Upper lobe of left lung (tissue), 6 donors: ENCODE measurements at places on chromosomes 2 and 18. TPM values are rescaled to one million over a fixed set of nuclear protein-coding genes. Genes with fewer than 3 reads are reported as not detected.

Gene SLC19A3
- total RNA-seq: 23.7 TPM

GRCh38 chr2:102436323-102436722 lies 13.4 kb downstream of the IL18RAP start:
- DNase-seq: no peak

- DNase-seq: no peak
These were observed 67.8 kb downstream of the TTC32 start for GRCh38 chr2:19833978-19834377.

GRCh38 chr2:218815649-218816048 lies 16.0 kb downstream of the PRKAG3 start:
- DNase-seq: no peak

DNA sequence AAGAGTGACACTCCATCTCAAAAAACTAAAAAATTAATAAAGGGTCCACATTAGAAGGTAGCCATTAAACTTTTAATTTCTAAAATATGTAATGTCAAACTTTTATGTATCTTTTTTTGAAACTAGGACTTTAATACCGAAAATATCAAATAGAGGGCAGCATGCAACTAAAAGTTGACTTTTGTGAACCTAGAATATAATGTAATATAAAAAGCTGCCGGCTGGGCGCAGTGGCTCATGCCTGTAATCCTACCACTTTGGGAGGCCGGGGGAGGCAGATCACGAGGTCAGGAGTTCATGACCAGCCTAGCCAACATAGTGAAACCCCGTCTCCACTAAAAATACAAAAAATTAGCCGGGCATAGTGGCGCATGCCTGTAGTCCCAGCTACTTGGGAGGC lies 62.8 kb downstream of the INO80D start:
- no peak for DNase-seq

GRCh38 chr2:120716641-120717585 lies 18.8 kb upstream of the GLI2 start:
- DNase-seq: peak; percentile 59

GRCh38 chr2:18626958-18627650 lies 37.7 kb upstream of the NT5C1B start:
- DNase-seq: no peak

DNA sequence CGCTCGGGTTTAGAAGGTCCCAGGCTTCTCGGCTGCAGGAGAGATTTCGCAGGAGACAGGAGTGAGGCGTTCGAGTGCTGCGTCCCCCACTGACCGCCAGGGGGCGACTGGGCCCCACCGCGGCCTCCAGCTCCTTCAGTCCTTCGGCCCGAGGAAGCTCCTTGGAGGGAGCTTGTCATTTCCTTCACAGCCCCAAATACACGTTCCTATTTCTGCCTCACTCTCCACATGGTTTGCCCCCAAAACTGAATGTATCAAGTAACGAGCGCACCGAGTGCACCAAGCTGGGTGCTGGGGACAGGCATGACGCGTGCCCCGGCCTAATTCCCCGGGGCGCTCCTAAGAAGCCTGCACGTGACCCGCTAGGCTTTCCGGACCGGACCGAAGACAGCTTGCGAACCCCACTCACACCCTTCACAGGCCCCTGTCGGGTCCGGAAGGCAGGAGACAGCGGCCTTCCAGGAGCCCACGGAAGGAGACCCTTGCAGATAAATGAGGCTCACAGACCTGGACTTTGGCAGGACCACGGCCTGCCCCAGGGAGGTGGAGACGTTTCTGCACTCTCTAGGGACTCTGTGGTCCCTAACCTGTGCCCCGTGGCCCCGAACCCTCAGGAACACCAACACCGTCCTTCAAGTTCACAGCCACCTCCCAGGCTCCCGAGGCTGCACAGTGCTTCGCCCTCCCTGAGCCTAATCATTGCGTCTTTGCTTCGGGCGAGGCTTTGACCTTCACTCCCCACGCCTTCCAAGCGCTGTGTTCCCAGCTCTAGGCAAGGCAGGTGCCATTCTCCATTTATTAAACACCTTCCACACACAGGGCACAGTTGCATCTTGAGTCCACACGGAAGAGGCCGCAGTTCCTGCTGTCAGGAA lies 13.0 kb upstream of the FAHD2A start:
- peak; percentile 51 for DNase-seq

Gene DHRS9
- 2.1 TPM for total RNA-seq

DNA sequence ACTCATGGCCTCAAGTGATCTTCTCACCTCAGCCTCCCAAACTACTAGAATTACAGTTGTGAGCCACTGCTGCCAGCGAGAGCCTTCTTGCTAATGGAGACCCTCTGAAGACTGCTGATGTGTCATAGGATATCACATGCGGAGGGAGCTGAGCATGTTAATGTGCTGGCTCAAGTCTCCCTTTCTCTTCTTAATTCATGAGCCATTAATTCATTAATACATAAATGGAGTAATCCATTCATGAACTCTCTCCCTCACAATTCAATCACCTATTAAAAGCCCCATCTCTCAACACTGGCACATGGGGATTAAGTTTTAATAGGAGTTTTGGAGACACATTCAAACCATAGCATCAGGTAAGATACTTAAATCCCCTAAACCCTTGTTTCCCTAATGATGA lies 54.8 kb downstream of the SYT4 start:
- DNase-seq: no peak

DNA sequence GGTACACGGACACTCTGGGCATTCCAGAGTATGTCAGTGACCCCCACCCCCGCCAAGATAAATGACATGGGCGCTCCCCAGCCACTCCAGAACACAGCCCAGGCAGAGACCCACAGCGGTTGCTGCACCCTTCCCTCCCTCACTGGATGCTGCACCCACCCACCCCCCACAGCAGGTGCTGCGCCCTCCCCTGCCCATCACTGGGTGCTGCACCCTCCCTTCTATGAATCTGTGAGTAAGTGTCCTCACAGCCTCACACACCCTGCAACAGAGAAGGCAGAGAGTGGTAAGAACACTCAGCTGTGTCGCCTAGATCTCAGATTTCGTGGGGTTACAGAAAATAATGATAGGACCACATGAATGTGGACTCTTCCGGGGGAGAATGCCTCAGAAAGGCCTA lies 23.5 kb downstream of the CHMP1B start:
- DNase-seq: no peak

GRCh38 chr2:233855345-233855744 lies 1.0 kb upstream of the HJURP start:
- DNase-seq: no peak

GRCh38 chr2:69076601-69077000 lies 63.6 kb downstream of the ANTXR1 start:
- no peak for DNase-seq

GRCh38 chr2:238558456-238559099 lies 131.9 kb downstream of the ASB1 start:
- peak; percentile 75 for DNase-seq

- DNase-seq: peak; percentile 11
These were observed 36.3 kb downstream of the RTP5 start for GRCh38 chr2:241905716-241906377.

DNA sequence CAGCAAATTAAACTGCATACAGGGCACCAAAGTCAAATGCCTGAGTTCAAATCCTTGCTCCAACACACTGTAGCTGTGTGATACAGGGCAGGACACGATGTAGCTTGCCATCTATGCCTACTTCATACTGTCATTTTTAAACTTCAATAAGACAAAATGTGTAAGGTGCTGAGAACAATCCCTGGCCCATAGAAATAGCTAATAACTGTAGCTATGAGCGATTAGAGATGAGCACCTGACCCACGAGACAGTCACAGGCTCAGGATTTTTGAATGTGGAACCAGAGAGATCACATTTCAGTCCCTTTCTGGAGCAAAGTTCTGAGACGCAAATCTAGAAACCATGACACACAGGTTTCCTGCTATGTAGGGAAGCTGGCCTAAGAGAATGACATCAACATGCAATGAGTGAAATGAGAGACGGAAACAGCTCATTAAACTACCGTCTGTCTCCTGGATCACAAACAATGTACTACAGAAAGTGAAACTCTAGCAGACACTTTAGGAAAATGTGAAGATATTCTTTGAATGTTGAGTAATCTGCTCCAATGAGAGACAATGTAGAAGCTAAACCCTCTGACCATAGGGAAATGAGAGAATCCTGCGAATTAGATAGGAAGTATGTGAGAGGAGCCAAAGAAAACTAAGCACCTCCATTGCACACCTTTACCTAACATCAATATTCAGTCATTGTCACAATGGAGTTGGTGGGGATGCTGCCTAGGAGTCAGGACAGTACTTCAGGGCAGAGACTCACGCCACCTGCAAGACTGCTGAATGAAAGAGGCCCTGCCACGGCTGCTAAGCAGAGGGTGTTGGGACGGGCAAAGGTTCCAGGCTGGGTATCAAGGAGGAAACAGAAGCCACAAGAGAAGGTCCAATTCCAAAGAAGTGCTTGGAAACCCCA lies 25.5 kb downstream of the B4GALT6 start:
- DNase-seq: no peak

DNA sequence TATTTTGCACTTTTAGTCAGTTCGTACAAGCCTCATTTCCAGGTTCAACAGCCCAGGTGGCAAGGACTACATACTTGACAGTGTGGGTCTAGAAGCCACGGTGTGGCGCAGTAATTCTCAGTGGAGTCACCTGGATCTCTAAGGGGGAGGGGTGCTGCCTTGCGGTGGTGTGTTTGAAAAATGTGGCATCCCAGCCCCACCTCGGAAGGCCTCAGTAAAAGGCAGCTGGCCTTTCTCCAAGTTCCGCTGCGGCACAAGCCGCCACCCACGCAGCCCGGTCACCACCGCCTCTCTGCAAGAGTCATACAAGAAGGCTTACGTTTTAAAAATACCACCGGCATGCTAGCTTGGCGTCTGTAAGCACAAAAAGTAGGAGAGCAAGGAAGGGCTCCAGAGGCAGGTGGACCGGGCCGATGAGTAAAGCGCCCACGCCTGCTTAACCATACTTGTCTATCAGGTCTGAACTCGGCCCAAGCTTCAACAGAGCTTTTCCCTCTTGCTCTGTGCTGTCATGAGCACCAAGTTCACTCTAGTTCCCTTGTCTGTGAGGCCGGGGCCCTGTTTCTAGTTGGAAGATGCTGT lies 49.5 kb downstream of the SPRED2 start:
- DNase-seq: peak; percentile 92

- peak; percentile 73 for DNase-seq
These were observed 197.2 kb upstream of the POU3F3 start for GRCh38 chr2:104656571-104657163.

DNA sequence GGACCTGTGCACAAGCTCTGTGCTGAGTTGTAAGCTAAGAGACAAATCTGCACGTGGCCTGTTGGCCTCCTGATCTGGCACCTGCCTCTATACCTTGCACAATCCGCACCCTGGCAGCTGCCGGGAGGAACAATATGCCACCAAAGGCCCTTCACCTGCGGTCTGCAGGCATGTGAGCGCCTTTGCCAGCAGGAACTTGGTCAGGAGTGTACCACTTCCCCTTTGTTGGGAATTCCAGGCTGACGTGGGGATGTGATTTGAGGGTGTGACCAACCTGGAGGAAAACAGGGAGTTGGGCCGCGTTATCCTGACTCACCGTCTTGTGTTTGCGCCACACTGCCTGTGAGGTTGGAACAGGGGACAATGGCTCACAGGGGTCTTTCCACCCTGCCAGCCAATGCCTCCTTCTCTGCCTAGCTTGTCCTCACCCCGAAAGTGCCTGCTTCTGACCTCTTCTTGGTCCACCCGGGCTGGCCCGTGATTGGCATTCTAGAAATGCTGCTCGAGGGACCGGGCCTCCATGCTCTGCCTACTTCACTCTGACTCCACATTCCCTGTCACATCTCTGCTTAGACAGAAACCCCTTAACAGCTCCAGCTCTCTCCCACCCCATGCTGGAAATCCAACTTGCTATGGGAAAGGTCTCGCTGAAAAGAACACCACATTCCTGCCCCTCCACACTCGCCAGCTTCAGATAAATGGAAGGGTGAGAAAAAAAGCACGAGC lies 67.1 kb upstream of the MAP4K4 start:
- DNase-seq: no peak

GRCh38 chr2:150126839-150127238 lies 360.6 kb downstream of the RND3 start:
- no peak for DNase-seq

DNA sequence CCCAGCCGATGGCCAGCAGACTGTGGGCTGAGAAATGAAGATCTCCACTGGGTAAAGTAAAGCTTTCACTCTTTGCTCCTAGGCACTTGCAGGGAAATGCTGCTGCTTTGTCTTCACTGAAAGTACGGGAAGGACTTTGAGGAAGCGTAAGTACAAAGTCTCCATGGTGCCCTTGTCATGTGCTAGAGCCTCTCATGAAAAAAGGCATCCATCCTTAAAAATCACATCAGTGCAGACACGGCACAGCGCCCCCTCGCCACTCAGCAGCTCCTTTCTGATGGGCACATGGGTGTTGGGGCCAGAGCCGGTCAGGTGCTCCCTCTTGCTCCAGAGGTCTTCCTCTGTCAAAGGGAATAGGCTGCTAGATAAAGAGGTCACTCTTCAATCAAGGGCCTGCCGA lies 109.0 kb upstream of the STPG4 start:
- no peak for DNase-seq

DNA sequence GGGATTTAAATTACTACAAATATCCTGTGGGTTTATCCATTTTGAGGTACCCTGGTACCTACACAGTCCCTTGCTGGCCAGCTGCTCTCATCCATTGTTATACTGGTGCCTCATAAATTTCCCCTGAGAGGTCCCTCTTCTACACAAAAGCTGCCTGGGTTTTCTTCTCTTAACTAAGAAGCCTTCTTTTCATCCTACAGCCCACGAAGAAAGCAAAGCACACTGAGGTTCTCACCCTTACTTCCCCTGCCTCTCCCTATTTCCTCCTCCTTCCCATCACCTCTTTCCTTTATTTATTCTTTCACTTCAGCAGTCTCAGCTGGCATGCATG lies 154.9 kb downstream of the CSRNP3 start:
- no peak for DNase-seq

- DNase-seq: no peak
These were observed 118.9 kb upstream of the NT5C1B start for GRCh38 chr2:18708203-18708715.

Gene PAX3
- not detected for total RNA-seq

- DNase-seq: no peak
These were observed 68.6 kb upstream of the SPOPL start for GRCh38 chr2:138432971-138433370.

- DNase-seq: no peak
These were observed 25.6 kb downstream of the ZNF236 start for GRCh38 chr18:76847916-76848315.

Gene GTF3C2
- 51.4 TPM for total RNA-seq

Gene MAB21L4
- total RNA-seq: 33.8 TPM

GRCh38 chr2:211867845-211868451 lies 670.7 kb downstream of the ERBB4 start:
- DNase-seq: no peak

DNA sequence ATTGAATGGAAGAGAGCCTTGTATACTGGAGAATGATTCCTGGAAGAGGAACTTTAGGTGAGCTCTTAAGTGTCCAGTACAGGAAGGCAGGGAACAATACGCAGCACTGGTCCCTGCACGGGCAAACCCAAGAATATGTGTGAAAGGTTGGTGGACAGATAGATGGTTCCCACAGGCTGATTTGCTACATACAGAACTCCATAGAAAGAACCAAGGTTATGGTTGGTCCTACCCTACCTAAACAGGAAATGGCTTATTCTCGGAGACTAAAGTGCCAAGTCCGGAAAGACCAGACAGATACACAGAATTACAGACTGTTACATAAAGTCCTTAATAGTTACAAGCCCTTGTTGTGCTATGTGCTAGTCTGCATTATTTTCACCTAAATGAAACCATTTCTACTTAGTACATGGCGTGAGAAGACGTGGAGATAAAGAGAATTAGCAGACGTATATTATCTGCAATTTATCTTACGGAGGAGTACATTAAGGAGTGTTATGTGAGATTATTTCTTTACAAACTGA lies 1.2 kb downstream of the REV1 start:
- no peak for DNase-seq

Gene DGKD
- total RNA-seq: 50.0 TPM
